ENCODE measurements at places on chromosomes 2 and 18.
A peak's percentile ranks its signal among the peaks of the same experiment; 100 is the strongest.

DNA sequence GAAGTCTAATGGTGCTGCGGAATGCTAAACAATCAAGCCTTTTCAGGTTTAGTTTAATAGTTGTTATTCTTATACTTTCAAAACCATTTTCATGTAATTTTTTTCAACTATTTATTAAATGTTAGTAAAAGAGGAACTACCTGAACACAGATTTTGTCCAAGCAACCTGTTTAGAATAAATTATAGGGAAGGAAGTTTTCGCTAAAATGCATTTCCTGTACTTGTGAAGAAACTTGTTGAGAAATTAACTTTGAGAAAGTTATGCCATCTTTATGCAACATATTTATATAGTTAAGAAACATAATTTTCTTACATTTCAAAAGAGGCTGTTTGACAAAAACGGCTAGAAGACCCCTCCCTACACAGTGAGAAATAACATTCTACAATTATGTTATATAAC is 16.6 kb downstream of the MAP4K4 start:
- DNase-seq: no peak

- DNase-seq: no peak
Observed at GRCh38 chr2:214695789-214696188, 113.7 kb downstream of the BARD1 start.

DNA sequence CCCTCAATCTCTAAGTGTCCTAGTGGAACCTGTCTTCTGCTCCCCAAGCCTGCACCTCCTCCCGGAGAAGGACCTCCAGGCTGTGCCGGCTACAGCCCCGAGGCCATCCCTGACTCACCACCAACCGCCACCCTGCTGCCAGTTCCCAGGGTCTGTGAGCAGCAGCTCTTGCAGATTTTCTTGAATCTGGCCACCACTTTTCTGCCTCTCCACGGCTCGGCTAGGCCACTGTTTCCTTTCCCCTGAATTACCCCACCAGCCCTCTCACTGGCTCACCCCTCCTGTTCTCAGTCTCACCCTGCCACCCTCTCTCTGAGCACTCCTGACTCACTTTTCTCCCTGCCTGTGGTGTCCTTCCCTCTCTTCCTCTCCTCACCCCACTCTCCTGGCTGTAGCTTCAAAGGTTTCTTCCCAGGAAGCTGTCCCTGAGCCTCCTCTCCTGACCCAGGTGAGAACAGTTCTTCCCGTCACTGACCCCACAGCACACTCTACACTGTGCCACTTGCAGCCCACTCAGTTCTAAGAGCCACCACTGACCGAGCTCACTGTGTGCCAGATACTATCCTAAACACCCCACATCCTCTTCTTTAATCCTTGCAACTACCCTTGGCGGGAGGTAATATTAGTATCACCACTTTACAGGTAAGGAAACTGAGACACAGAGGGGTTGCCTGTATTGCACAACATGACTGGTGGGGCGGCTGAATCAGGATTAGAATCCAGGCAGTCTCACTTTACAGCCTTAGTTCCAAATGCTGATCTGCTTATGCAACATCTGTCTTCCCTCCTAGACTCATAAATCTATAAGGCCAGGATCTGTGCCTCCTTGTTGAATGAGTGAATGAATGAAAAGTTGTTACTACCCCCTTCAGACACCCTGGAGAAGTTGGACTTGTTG is 111.6 kb downstream of the SMAD7 start:
- no peak for DNase-seq

- no peak for DNase-seq
Observed at GRCh38 chr2:157124731-157125130, 132.8 kb upstream of the GALNT5 start.

DNA sequence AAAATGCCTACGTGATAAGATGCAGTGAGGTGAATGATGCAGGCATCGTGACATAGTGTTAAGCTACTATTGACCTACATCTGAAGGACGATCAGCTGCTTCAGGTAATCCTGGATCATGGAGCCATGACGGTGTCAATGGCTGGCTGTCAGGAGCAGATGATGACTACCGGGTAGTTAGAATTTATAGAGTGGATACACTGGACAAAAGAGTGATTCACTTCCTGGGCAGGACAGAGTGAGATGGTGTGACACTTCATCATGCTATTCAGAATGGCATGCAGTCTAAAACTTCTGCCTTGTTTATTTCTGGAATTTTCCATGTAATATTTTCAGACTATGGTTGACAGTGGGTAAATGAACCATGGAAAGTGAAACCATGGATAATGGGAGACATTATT is 29.5 kb downstream of the METTL8 start:
- no peak for DNase-seq

GRCh38 chr18:7492385-7492784 is 74.7 kb upstream of the PTPRM start:
- no peak for DNase-seq

- DNase-seq: peak; percentile 86
Observed at GRCh38 chr2:201231781-201232466, 28.4 kb upstream of the CASP8 start.

- DNase-seq: no peak
Observed at GRCh38 chr2:183091318-183091953, 12.9 kb downstream of the DUSP19 start.

GRCh38 chr18:79629606-79630005 is 50.0 kb upstream of the CTDP1 start:
- no peak for DNase-seq

- DNase-seq: peak; percentile 36
Observed at GRCh38 chr2:106839849-106840595, 45.9 kb downstream of the ST6GAL2 start.

DNA sequence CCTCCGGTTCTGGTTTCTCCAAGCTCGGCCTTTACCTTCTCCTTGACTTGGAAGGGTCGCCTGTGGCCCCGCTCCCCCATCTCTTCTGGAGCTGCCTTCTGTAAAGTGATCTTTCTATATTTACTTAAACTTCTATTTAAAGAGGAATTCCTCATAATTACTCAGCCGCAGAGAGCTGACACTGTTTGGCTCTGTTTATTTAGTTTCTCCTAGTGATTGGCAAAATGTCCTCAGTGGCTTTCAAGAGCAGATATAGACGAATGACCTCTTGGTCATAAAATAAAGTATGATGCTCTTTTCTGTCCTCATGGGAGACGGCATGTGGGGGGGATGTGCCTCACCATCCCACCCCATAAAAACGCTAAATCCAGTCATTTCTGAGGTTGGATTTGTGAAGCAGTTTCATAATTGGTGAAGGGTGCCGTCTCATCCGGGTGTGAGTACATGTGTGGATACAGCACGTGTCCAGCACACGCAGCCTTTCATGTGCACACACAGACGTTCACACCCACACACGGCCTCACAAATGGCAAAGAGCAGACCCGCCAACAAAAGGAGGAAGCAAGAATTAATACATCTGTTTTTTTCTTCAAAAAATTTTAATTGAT is 43.4 kb upstream of the SMAD7 start:
- no peak for DNase-seq

DNA sequence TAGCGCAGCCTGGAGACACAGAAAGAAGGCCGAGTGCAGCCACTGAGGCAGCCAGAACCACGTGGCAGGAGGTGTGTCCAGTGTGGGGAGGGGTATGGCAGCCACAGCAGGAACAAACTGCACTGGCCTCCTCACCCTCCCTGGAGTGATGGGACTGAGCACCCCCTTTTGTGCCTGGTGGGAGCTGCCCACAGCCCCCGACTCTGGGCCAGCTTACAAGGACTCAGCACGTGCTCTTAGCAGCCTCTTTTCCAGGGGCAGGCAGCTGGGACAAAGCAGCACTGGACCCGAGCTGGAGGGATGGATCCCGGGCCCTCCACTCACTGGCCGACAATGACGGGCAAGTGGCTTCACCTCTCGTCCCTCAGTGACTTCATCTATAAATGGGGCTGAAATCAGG is 5.2 kb upstream of the KLF11 start:
- DNase-seq: no peak

DNA sequence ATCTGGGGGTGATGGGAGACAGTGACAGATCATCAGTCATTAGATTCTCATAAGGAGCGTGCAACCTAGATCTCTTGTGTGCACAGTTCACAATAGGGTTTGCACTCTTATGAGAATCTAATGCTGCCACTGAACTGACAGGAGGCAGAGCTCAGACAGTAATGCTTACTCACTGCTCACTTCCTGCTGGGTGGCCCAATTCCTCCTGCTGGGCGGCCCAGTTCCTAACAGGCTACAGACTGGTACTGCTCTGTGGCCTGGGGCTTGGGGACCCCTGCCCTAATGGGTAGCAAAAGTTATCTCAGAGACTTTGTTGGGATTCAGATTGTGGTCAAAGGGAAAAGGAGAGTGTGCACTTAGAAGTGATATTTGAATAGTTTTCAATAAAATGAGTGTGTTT is 840.1 kb upstream of the ID2 start:
- DNase-seq: no peak

DNA sequence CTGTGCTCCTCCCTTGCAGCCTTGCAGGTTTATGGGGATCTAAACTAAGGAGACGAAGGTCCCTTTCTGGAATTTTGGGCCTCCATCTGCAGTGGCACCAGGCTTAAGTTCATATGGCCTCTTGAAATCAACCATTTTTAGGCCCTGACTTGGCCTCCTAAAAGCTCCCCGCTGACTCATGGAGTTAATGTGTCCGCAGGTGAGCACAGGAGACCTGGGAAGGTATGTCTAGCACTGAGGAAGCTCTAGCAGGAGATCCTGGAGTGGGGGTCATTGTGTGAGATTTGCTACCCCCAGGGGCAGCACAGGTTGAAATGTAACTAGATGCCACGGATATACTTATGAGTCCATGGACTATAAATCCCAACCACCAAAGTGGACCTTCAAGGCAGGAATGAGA is 95.9 kb upstream of the CELF4 start:
- DNase-seq: no peak

- DNase-seq: no peak
Observed at GRCh38 chr2:26976237-26976636, 5.8 kb downstream of the MAPRE3 start.

DNA sequence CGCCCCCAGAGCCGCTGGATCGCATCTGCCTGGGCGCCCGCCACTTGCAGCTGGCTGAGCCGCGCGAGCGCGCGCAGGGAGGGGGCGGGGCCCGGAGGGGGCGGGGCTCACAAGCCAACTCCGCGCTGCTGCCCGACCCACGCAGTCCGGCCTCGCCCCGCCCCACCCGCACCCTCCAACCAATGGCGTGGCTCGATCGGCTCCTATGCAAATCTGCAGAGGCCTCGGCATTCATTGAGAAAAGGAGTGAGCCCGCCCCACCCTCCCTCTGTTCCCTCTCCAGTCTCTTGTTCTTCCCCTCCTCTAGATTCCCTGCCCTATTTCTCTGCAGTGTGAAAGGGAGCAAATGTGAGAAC is at the start of gene ALK:
TSS of gene ALK (minus strand) at position 27 of the 356 bp plus-strand sequence. CDS start 927 bp downstream, outside the sequence.
- peak; percentile 95 for DNase-seq

DNA sequence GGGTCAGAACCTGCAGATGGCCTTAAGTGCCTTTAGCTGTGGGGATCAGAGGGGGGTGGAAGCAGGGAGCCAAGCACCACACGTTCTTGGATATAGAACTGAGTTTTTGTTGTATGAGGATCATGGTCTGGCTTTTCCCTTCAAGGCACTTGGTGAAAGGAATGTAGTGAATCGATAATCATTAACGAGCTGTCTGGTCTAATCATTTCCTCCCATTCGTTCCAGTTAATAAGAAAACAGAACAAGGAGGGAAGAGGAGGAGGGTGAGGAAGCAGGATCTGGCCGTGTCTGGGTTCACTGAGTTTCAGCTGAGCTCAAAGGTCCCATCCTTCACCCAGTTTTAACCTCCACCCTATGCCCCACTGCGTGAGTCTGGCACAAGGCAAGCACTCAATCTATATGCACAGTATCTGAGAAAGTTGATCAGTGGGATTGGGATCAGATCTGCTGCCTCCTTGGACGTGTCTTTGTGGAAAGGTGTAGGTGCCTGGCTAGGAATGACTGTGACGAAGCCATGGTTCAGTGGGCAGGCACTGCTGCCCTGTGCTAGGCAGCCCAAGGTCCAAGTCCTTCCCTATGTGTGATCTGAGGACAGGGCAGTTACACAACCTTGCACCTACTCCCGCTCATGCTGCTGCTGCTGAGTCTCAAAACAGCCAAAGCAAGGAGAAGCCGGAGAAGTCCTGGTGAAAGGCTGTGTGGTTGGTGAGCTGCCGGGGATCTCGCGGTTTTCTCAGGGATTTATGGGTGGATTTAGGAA is 54.8 kb downstream of the GALNT14 start:
- no peak for DNase-seq

DNA sequence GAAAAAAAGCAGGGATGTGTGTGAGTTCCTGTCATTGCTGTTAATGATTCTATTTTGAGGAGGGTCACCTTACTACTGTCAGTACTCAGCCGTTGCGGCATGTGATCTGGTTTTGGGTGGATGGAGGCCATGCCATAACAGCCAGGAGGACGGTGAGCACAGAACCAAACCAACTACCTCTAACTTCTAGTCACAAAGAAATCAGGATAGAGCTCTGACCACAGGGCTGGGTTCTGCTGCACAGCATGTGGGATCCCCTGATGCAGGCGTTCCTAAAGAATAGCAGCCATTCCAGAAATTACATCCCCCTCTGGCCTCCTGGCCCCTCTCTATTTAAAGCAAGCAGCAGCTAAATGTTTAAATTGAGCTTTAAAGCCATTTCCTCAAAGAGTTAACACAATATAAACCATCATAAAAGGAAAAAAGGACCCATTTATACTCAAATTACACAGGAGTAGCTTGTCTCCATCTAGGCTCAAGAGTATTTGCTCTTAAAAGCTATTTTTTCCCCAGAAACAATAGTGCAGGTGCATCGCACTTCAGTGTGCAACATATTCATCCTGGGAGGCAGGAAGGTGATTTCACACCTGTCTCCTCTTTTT is 786.4 kb downstream of the RNF144A start:
- DNase-seq: no peak

- DNase-seq: peak; percentile 3
Observed at GRCh38 chr2:72144632-72145288, 2.9 kb downstream of the CYP26B1 start.

GRCh38 chr2:140359056-140359771 is 1579.0 kb upstream of the NXPH2 start:
- DNase-seq: no peak

- DNase-seq: no peak
Observed at GRCh38 chr2:168139852-168140251, 107.5 kb downstream of the STK39 start.

DNA sequence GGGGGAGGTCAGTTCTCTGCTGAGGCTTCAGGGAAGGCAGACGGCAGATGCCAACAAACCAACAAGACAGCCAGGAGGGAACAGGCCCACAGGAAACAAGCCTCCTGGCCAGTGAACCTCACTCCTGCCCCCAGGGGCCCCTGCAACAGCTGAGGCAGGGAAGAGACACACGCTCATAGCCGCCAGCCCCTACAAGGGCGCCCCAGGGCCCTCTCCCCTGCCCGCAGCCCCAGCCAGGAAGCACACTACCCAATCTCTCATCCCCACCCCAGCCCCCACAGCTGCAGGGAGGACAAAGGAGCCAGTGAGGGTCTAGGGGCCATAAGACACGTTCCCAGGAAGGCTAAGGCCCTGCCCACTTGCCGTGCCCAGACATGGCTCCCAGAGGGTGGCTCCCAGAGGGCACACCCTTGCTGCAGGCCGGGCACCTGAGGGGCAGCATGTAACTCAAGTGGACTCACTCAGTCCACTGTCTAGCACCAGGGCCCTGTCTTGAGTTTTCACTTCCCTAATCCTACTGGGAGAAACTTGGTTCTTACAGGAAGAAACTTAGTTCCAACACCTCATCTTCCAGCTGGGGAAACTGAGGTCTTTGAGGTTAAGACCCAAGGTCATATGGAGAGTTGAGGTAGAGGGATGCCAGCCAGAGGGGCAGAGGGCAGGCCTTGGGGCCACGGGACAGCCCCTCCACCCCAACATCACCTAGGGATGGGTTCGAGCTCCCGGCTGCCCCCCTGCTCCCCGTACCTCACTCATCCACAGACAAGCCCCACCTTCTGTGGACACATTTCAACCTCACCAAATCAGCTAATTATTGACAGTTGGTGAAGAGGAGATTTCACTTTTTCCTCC is 37.3 kb downstream of the EMX1 start:
- DNase-seq: no peak

- no peak for DNase-seq
Observed at GRCh38 chr2:101516823-101517690, 42.1 kb upstream of the RFX8 start.

Data from Ammon's horn (tissue), 1 donor.